ENCODE measurements at places on chromosomes 11 and 22.

GRCh38 chr22:48259991-48260670 is 1497.7 kb downstream of the TBC1D22A start:
- peak; percentile 18 for DNase-seq

GRCh38 chr22:42990131-42990838 is 24.7 kb downstream of the PACSIN2 start:
- DNase-seq: peak; percentile 80

- no peak for DNase-seq
Observed at GRCh38 chr22:45534339-45535192, 31.9 kb downstream of the FBLN1 start.

- no peak for DNase-seq
Observed at GRCh38 chr11:78564490-78565467, 9.9 kb downstream of the NARS2 start.

DNA sequence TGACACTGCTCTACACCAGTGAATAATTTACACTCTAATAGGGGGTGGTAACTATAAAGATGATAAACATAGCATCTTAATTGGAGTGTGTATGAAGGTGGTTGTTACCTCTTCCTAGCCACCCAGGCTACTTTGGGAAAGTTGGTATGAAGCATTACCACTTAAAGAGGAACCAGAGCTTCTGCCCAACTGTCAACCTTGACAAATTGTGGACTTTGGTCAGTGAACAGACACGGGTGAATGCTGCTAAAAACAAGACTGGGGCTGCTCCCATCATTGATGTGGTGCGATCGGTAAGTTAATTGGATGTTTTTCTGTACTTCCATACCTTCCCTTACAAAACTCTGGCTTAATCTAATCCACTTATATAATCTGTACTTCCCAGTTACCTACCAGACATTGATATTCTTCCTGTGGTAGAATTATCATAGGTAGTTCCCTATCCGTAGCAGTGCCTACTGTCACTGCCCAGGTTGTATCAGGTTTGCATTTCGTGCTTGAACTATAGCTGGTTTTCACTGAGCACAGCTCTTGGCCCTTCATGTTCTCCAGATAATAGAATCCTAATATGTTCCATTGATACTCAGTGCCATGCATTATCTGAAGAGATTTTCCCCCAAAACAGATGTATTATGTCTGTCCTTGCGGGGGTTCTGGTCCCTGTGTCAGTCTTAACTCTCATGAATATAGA is 2.2 kb downstream of the RPL27A start:
- no peak for DNase-seq

GRCh38 chr22:41459431-41459830 is 9.1 kb downstream of the PHF5A start:
- no peak for DNase-seq

- no peak for DNase-seq
Observed at GRCh38 chr11:83069441-83070043, 2.2 kb downstream of the RAB30 start.

GRCh38 chr11:86741839-86742805 is 58.2 kb upstream of the PRSS23 start:
- DNase-seq: no peak

GRCh38 chr11:126720539-126721235 is 279.9 kb downstream of the KIRREL3 start:
- DNase-seq: no peak

DNA sequence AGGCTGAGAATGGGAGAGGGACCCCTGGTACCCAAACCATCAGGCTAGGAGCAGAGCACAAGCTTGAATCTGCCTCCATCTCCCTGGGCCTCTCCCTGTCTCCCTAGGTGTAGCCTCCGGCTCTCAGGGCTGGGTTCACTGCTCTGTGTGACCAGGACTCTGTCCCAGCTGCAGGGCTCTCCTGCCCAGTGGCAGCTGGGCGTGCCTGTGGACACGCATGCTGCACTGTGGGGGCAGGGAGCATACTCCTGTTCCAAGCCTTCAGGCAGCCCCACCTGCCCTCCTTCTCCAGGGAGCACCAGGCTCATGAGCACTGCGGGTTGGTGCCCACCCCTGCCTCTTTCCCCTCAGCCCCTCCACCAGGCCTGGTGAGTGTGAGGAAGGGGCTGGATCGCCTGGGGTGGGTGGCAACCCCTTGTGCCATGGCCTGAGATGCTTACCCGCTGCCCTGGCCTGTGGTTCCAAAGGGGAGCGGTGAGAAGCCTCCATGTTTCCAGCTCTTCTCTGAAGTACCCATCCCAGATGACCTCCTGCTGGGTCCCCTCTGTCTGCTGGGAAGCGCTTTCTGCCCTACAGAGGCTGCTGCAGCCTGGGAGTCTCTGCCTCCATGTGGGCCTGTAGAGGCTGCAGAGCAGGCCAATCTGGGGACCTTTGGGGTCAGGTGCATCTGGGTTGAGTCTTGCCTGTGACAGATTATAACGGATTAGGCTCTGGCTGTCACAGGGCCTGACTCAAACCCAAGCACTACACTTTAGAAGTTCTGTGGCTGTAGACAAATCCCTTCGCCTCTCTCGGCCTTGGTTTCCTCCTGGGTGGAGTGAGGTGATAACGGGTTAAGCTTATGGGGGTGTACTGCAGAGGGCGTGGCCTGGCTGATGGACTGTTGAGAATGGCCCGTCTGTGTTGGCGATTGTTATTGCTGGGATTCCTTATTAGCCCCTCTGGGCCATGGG is 43.7 kb downstream of the WNT11 start:
- DNase-seq: no peak

DNA sequence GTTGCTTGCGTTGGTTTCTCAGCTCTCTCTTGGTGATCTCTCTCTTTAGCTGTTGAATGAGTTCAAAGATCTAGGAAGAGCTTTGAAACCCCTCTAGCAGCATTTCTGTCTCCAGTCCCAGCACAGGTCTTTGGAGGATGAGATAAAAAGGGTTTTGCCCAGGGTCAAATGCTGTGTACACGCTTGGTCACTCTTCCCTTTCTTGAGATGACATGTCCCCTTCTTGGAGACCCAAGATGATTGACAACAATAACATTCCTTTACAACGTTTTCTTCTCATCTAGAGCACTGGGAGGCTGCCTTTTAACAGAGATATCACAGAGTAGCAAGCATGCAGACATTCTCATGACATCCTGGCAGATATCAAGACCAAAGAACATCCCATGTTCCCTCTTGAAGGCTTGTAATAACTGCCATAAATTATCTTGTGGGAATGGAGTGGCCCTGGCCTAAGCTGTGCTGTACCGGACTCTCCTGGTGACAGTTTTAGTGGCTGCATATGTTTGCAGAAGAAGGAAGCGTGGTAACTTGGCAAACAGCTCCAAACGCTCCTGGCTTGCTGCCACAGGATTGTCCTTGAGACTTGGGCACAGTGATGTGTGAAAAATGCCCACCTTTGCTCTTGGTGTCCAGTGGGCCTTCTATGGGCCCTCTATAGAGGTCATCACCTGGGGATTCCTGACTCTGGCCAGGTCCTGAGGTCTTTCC is 107.8 kb downstream of the PTPRJ start:
- peak; percentile 46 for DNase-seq

GRCh38 chr11:131389582-131389981 is 19.2 kb downstream of the NTM start:
- DNase-seq: no peak

GRCh38 chr11:115197433-115197832 is 306.8 kb downstream of the CADM1 start:
- no peak for DNase-seq

DNA sequence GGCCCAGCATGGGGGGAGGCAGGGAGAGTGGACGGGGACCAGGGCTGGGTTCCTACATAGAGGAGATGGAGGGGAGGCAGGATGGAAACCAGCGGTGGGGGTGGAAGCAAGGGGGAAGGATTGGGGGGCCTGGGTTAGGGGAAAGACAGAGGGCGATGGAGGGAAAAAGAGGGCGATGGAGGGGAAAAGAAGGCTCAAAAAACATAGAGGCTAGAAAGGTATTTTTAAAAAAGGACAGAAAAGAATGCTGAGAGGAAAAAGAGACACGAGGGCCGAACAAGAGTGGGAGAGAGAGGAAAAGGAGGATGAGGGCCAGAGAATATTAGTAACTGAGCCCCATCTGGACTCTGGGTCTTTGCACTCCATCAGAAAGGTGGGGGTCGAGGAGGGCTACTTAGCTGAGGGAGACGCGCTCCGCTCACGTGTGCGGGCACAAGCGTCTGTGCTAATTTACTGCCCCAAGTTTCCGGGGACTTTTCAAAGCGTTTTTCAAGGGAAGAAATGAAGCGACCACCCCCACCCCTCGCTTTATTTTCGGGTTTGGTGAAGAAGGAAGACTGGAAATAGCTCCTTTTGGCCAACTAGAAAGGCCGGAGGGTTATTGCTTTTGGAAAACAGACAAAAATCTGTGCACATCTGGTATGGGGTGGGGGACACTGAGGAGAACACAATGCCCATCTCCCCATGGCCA is 14.5 kb downstream of the PAX6 start:
- no peak for DNase-seq

GRCh38 chr11:581752-582151 is 5.5 kb downstream of the PHRF1 start:
- no peak for DNase-seq

DNA sequence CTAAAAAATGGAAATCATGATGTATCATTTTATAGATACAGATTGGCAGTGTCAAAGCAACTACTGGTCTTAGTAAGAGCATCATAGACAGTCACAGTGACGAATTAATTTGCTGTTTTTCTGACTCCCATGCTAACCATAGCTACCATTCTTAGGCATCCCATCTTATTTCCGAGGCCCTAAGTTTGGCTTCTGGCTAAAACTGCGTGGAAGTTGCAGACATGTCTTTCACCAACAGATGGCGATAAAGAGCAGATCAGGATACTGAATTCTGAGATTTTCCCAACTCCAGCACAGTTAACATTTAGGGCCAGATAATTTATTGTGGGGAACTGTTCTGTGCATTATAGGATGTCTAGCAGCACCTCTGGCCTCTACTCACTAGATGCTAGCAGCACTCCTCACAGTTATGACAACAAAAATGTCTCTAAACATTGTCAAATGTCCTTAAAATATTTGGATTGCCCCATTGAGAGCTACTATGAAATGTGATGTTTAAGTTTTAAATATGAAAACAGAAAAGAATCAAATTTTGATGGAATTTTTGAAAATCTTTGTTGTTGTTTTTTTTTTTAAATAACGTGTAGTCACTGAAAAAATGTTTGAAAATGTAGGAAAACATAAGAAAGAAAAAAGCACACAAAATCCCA is 16.3 kb downstream of the OR2AG2 start:
- no peak for DNase-seq

DNA sequence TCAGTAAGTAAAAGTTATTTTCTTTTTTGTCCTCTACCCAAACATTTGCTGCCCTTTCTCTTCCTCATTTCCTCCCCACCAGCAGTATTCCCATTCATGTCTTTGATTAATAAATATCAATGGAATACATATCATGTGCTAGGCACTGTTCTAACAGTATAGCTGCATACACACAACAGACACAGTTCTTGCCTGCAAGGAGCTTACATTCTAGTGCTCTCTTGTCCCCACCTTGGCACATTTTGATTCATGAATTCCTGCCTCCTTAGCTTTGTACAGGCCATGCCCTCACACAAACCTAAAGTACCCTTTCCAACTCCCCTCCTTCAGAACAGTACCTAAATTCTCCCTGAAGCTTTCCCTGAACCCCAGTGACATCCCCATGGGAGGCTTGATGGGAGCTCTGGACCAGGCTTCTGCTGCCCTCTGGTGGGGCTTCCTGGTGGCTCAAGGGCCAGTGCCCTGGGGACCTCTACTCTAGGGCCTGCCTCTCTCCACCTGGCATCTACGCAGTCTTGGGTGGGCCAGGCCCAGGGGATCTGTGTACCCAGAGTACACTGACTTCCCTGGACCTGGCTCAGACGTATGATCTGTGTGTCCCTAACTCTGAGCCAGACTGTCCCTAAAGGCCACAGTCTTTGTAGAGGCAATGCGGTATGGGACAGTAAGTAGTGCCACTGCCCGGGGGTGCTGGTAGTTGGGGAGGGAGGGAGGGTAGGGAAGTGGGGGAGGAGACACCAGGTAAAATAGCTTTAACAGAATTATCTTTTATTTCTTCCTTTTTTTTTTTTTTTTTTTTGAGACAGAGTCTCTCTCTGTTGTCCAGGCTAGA is 14.1 kb downstream of the RPS13 start:
- DNase-seq: peak; percentile 76

DNA sequence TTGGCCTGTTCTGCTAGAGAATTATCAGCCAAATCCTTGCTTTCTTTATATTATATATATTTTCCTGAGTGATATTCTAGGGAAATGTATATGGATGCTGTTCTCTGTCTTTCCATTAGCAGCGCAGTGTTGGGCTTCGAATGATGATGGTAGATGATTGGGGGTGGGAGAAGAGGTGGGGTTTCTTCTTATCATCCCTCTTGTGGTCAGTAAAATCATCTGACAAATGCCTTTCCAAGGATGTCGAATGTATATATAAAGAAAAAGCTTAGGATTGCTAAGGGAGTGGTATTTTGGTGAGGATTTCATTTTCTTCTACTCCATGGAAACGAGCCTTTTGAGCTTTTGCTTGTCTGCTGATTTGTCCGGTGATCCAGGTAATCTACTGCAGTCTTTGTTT is 48.9 kb downstream of the ARHGEF12 start:
- no peak for DNase-seq

- no peak for DNase-seq
Observed at GRCh38 chr11:19744130-19744529, 31.5 kb downstream of the NAV2 start.

- no peak for DNase-seq
Observed at GRCh38 chr22:41380993-41381328, 781 bp upstream of the TEF start.

DNA sequence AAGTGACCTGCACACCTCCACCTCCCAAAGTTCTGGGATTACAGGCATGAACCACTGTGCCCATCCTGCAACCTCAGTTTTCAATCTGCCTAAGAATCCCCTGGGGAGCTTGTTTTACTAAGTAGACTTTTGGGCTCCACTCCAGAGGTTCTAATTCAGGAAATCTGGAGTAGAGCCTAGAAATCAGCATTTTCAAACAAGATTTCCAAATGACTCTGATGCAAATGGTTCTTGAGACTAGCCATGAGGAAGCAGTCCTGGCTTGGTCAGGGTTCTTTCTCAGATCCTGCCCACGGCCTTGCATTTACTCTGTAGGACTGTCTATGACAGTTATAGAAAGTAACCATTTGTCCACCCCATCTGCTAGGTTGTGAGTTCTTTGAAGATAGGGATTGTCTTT is 1.6 kb upstream of the KCNE3 start:
- no peak for DNase-seq

DNA sequence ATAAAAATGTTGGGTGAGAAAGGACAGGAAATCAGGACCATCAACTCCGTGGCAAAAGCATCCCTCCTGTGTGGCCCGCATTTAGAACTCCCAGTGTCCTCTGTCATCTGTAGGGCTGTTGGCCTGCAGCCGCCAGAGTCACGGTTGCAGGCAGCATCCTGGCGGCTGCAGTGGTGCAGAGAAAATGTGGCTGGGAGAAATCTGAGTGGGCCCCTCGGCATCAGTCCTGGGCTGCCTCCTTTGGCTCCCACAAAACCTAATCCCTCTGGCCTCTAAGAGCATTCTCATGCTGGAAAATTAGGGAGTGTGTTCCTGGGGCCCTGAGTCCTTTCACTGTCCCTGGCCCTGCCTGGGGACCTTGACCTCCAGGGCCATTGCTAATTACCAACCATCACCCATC is 121.9 kb downstream of the WT1 start:
- no peak for DNase-seq

GRCh38 chr11:66529069-66529468 is 16.8 kb downstream of the ZDHHC24 start:
- no peak for DNase-seq

GRCh38 chr11:133727774-133728173 is 117.5 kb downstream of the SPATA19 start:
- no peak for DNase-seq

- DNase-seq: no peak
Observed at GRCh38 chr11:23336961-23337360, 476.7 kb upstream of the CCDC179 start.

GRCh38 chr11:70573701-70574151 is 175.4 kb downstream of the CTTN start:
- no peak for DNase-seq

Measured in islet precursor cell (in vitro differentiated cells).